ENCODE measurements at places on chromosomes 2 and 18.

GRCh38 chr18:48359626-48360025 lies 49.6 kb downstream of the ZBTB7C start:
- DNase-seq, result no peak

DNA sequence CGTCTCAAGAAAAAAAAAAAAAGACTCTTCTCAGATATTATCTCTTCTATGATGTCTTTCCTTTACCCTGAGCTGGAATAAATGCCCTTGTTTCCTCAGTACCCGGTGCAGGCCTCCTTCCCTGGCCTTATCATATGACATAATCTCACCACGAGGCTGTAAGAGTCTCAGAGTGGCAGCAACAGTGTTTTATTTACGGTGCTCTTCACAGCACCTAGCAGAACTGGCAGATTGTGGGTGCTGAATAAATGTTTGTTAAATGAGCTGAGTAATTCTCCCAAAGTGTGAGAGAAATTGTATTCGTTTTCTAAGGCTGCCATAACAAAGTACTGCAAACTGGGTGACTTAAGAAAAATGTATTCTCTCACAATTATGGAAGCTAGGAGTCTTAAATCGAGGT lies 82.8 kb upstream of the CD28 start:
- DNase-seq, result no peak

DNA sequence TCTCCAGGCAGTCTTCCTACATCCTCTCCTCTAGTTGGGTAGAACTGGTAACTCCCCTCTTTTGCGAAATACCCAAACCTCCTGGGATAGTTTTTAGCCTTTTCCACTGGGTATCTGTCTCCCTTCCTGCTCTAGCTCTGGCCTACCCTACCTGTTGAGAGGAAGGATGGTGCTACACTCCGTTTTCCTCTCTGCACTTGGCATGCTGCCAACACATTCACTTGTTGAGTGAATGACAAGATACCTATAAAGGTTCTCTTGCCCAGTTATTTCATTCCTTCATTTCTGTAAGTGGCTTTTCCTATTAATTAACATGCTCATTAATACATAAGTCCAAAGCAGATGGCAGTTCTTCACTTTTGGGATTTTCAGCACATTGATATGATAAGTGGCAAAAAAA lies 293.8 kb downstream of the CNTNAP5 start:
- DNase-seq, result no peak

GRCh38 chr2:37526323-37526722 lies 145.1 kb downstream of the CDC42EP3 start:
- no peak for DNase-seq

GRCh38 chr2:173010233-173010632 lies 65.4 kb upstream of the MAP3K20 start:
- DNase-seq, result no peak

GRCh38 chr2:8389431-8390108 lies 292.3 kb upstream of the ID2 start:
- DNase-seq, result no peak

GRCh38 chr2:29139152-29139551 lies 23.9 kb downstream of the CLIP4 start:
- no peak for DNase-seq
